ENCODE measurements at places on chromosomes 1 and 21.

DNA sequence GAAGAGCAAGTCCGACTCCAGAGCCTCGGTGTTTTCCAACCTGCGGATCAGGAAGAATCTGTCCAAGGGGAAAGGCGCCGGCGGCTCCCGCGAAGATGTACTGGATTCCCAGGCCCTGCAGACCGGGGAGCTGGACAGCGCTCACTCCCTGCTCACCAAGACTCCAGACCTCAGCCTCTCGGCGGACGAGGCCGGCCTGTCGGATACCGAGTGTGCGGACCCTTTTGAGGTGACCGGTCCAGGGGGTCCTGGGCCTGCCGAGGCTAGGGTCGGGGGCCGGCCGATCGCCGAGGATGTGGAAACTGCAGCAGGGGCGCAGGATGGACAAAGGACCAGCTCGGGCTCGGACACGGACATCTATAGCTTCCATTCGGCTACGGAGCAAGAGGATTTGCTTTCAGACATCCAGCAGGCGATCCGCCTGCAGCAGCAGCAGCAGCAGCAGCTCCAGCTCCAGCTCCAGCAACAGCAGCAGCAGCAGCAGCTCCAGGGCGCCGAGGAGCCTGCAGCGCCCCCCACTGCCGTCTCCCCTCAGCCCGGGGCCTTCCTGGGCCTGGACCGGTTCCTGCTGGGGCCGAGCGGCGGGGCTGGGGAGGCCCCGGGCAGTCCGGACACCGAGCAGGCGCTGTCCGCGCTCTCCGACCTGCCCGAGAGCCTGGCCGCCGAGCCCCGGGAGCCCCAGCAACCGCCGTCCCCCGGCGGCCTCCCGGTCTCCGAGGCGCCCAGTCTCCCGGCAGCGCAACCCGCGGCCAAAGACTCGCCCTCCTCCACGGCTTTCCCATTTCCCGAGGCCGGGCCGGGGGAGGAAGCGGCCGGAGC, 827 bp downstream of the FMN2 start:
- peak; percentile 50 for DNase-seq

- no peak for DNase-seq
These were observed 45.6 kb downstream of the IL23R start for GRCh38 chr1:67211589-67212563.

- no peak for DNase-seq
These were observed 22.5 kb upstream of the SLC27A3 start for GRCh38 chr1:153752571-153753195.

DNA sequence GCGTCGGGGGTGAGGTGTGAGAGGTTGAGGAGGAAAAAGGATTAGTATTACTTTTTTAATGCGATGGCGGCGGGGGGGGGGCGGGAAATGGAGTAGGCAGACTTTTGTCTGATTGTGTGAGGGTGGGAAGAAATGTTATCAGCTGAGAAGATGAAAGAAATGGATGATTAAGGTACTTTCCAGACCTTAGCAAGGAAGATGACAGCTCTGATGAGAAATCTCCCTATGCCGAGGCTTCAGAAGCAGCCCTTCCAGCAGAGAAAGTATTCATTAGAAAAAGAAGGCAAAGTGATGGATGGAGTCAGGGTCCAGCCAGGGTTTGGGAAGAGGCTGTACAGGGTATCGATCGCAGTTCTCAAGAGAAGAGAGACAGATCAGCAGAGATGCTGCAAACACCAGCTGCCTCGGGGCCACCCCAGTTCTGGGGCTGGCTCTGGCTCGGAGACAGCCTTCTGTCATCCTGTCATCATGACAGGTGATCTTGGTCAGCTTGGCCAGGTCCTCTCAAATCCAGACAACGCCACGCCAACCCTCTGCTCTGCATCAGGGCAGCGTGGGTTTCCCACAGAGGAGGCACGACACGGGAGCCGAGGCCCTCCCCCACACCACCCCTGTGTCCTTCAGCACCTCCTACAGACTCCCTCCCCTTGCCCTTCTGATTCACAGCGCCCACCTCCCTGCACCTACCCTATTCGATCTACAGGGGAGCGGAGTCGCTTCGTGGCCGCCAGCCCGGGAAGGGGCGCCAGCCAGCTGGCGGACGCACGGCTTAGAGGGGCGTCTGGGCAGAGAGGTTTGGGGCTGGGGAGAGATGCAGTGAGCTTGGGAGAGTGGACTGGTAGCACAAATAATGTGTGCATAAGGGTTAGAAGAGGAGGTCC, 674 bp upstream of the ATXN7L2 start:
- DNase-seq = peak; percentile 64

DNA sequence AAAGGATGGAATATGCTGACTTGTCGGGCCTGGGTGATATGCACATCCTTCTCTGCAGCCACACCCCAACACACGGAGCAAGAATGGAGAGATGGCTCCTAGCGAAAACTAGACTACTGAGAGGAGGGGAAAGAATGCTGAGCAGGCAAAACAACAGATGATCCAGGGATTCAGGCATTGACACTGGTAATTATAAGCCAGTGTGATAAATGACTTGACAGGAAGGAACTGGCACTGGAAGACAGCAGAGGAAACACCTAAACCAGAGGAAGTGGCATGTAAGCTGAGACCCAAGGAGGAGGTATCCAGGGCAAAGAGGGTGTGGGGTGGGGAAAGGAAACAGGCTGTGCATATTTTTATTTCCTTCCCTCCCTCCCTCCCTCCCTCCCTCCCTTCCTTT, 31.7 kb upstream of the KHDRBS1 start:
- DNase-seq = no peak

- no peak for DNase-seq
These were observed 921 bp upstream of the MIB2 start for GRCh38 chr1:1614204-1614953.

GRCh38 chr1:199742547-199742946, 285.0 kb upstream of the NR5A2 start:
- DNase-seq = no peak

DNA sequence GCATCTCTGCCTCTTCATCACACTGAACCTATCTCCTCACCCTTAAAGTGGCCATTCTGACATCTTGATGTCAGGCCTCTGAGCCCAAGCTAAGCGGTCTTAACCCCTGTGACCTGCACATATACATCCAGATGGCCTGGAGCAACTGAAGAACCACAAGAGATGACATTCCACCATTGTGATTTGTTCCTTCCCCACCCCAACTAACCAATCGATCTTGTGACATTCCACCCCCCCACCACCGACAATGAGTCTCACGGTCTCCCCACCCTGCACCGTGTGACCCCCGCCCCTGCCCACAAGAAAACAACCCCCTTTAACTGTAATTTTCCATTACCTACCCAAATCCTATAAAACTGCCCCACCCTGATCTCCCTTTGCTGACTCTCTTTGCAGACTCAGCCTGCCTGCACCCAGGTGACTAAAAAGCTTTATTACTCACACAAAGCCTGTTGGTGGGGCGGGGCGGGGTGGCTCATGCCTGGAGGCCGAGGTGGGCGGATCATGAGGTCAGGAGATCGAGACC, 21.0 kb upstream of the PINK1 start:
- DNase-seq = no peak

GRCh38 chr1:154797175-154797574, 72.9 kb downstream of the KCNN3 start:
- no peak for DNase-seq

DNA sequence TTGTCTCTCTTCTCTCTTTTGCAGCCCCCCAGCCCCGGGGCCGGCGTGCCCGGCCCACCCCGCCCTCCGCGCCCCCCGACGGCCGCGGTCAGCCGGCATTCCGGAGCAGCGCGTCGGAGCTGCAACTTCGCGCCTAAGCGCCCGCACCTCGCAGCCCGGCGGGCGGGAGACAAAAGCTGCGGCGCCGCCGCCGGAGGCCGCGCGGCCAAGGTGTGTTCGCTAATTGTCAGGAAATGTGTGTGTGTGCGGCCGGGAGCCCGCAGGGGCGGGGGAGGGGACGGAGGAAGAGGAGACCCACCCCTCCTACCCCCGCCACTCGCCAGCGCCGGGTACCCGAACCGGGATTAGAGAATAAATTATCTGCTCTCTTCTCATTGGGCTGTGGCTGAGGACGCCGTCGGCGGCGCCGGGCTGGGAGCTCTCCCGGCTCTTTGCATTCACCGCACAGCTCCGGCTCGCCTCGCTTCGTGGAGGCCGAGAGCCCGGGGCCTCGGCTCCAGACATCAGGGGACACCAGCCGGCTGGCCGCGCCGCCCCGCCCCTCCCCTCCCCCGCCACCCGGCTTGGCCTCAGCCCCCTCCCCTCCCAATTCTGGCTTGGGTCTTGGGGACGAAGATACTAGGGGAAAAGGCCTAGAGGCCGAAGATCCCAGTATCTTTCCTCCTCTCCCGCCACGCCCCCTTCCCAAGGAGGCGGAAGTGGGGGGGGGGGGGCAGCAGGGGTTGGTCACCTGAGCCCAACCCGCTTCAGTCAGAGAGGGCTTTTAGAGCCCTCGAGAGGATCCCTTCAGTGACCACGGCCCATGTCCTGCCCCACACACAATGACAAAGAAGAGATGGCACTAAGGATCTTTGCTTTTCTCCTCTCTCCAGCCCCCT, 1.3 kb upstream of the BLACAT1 start:
- DNase-seq = no peak

DNA sequence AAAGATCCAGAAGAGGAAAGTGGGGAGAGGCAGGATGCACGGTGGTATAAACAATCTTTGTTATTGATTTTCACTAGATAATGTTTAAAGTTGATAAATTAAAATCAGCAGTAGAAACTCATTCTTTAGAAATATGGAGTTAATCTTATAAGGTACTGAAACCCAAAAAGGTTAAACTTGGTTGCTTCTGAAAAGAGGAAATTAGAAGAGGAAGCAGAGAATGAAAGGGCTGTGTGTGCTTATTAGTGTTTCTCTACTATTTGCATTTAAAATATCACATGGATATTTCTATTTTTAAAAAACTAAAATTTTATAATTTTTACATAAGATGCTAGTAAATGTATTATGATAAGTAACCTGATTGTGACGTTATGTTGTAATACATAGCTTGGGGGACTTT, 24.4 kb downstream of the C1orf141 start:
- no peak for DNase-seq

DNA sequence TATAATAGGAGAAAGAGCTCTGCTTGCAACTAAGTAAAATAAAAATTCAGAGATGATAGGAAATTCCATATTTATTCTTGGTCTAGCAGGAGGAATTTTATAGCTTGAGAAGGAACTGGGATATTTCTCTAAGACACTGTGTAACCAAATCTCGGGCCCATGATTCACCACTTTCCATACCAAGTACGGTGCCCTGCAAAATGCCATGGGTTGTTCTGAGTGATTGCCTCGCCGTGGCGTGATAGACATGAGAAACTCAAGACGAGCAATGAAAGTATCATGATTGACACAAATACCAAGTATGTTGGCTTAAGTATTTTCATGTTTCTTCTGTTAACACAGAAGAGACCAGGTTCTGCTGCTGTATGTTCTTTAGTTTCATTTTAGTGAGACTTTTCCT, 167.2 kb downstream of the LMO4 start:
- no peak for DNase-seq

GRCh38 chr1:192581131-192581927, 5.8 kb downstream of the RGS1 start:
- DNase-seq = no peak

DNA sequence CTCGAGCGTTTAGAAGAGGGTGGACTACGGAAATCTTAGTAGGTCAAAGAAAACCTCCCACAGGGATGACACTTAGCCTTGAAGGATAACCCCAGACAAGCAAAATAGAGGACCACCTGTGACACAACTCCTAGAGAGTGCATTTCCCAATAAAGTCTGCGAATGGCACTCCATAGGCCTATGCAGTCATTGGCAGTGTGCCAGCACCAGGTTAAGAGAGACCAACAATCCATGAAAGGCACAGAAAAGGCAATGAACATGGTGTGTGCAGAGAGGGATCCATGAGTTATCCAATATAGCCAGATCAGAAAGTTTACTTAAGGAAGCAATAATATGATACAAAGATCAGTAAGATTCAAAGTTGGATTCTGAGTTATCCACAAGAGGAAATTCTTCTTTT, 45.2 kb upstream of the FMO2 start:
- DNase-seq = no peak

DNA sequence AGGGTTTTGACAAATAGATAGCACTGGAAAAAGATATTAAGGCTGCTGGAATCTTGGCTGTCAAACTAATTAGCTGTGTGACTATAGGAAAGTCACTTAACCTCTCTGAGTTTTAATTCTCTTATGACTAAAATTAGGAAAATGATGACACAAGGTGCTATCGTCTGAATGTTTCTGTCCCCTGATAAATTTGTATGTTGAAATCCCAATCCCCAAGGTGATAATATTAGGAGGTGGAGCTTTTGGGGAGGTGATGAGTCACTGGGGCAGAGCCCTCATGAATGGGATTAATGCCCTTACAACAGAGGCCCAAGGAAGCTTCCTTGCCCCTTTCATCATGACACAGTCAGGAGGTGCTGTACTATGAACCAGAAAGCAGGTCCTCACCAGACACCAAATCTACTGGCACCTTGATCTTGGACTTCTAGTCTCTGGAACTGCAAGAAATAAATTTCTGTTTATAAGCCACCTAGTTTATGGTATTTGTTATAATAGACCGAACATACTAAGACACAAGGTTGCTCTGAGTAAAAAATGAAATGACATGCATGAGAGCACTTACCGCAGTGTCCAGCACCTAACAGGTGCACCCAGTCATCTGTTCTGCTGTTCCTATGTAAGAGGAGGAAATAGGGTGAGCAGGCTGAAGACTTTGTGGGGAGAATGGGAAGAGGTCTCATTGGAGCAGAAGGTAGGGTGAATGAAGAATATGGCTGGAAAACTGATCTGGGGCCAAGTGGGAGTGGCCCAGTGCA, 26.3 kb upstream of the DISP1 start:
- no peak for DNase-seq

GRCh38 chr1:66223681-66224080, 310.3 kb upstream of the SGIP1 start:
- DNase-seq = no peak

DNA sequence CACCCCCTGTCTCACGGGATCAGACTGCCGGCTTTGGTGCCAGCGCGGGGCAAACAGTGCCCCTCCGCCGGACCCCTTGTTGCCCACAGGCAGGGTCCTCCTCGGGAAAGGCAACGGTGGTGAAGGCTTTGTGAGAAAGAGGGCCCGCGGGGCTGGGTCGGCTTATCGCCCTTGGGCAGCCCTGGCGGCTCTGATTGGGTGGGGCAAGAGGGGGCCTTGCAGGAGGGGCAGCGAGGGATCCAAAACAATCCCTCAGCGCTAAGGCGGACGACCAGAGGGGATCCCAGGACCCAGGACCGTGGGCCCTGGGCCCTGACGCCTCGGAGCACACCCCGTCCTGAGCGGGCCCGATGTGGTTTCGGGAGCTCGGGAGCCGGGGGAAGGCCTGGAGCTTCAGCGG, 3.9 kb upstream of the ZNF678 start:
- DNase-seq = no peak

DNA sequence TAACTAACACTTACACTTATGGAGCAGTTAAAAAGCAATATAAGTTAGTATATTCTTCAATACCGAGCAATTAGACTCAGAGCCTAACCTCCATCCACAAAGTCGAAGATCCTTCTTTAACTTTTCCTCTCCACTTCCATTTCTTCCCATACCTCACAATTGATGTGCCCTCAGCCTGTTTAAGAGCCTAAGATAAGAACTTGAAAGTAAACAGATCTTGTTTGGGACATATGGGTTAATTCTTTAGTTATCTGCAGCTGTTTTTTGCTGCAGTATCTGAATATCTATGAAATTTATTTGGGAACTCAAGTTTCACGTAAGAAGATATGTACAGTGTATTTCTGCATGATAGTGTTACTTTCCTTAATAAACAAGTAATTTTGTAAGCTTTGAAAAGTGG, 51.5 kb downstream of the MIGA1 start:
- no peak for DNase-seq

Data from frontal cortex (tissue), 4 donors.